ENCODE measurements at places on chromosomes 7 and 10.

DNA sequence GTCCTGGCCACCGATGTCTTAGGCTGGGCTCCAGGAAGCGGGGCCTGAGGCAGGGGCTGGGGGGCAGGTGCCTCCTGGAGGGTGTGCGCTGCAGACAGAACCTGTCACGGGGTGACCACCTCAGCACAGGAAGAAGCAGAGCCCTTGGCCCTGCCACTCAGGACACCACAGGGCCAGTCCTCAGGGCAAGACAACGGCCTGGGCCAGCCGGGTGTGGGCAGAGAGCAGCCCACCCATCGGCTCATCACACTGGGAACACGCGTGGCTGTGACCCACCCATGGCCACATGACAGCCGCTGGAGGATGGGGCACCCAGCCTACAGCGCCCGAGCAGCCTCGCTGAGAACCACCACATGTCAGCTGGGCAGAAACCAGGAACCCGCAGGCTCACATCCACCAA is 5.9 kb upstream of the DIP2C start:
- DNase-seq = no peak

DNA sequence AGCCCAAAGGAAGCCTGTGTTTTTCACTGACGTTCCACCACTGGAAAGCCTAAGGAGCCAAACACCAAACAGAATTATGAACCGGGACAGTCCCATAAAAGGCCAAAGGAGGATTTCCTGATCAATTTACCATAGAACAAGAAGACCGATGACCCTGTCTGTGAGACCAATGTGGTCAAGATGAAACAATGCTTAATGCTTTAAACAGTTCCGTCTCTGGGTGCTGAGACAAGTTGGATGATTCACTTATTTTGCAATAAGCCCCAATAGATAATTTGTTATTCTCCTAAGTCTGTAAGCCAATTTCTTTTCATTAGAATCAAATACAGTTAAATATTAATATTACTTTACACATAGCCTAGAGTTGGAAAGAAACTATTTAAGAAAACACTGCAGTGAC is 134.9 kb downstream of the MICU1 start:
- no peak for DNase-seq

DNA sequence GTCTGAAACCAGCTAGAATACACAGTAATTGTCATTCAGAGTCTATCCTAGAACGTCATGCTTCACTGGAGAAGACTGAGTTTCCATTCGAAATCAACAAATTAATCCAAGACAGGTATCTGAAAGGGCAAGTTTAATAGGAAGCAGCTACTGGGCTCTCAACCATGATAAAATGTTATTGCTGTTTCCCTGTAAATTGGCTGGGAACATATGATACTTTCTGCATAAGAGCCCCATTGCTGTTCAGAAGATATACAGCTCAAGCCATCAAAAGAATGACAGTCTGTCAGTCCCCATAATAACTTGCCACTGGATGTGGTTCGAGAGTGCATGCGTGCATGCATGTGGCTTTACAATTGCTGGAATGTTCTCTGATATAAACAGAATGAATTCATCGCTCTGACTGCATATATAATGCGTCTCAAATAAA is 129.0 kb downstream of the HIBADH start:
- no peak for DNase-seq

DNA sequence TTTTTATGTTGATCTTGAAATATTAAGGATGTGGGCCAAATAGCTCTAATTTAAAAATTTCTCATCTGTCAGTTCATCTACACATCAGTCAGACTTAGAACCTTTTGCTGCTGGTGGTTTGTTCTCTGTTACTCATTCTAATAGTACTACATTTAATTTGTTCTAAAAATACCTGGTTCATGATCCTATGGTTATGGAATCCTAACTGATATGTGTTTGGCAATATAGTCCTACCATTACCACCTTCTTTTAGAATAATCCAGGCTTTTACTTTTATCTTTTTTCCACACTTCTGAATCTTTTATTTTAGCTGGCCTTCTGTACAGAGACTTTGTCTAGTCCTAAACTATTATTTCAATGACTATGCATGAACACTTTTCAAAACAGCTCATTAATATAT is 116.9 kb downstream of the SVOPL start:
- DNase-seq = no peak
